ENCODE measurements at places on chromosomes 7 and 10.

GRCh38 chr10:76466836-76467503 is 1035.5 kb downstream of the LRMDA start:
- DNase-seq, result no peak

DNA sequence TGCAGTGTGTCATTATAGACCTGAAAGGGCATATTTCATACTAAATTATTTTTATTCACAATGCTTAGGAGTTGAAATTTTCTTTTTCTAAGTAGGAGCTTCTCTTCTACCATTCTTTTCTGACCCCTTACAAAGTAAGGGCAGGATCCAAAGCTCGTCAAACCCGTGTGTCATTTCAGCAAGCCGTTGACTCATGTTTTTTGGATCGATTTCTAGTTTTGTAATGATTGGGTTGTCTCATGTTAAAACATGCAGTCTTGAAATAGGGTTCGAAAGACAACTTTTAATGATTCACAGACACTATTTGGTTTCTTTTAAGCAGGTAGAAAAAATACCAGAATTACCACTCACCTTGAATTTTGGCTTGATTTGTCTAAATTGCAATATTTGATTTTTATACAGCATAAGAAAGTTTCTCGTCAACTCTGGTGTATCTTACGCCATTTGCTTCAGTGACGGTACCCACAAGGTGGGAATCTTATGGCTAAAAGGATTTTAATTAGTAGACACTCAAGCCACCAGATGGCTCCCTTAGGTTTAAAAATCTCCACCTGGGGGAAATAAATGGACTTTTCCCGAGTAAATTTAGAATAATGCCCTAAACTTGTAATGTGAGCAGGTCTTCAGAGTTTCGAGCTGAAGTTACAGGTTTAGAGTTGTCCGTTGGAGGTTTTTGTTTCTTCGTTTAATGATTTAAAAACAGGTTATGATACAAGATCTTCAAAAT is 283.4 kb downstream of the CCDC3 start:
- DNase-seq, result no peak

- no peak for DNase-seq
These were observed 255.8 kb downstream of the ABCA13 start for GRCh38 chr7:48426966-48427555.

DNA sequence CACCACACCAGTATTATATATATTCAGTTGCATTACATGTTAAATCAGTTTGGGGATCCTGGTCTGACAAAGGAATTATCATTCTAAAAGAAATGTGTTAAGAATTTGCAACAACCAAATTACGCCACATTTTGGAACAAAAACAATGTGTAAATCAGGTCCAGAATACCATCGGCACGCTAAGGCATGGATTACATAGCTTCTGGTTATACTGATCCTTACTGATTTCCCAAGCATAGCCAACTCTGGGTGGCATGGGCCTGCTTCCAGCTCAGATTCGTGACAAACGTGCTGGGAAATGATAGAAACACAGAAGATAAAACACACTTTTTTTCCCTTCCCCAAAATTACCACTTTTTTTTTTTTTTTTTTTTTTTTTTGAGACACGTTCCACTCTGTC is 660.0 kb downstream of the SORCS1 start:
- DNase-seq, result no peak

DNA sequence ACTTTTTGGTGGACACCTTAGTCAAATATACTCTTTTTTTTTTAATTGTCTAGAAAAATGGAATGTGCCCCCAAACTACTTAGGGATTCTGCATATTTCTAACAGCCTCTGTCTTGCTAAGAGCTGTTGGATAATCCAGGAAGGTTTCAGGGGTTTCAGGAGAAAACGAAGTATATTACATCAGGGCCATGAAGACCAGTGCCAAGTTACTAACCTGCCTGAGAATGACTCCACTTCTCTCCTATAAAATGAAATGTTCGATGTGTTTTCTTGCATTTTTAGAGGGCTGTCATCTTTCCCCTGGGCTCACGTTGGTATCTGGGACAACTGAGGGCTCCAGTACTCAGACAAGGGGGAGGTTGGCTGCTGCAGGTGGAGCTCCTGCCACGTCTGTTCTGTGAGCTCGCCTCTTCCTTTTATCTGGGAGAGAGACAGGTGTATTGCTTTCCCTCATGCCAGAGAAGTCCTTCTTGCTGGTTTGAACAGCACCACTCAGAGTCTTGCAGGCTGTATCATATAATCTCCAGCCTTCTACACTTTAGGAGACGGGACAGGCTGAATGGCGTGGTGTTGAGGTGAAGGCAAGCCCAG is 71.3 kb downstream of the CAMK1D start:
- DNase-seq, result no peak

DNA sequence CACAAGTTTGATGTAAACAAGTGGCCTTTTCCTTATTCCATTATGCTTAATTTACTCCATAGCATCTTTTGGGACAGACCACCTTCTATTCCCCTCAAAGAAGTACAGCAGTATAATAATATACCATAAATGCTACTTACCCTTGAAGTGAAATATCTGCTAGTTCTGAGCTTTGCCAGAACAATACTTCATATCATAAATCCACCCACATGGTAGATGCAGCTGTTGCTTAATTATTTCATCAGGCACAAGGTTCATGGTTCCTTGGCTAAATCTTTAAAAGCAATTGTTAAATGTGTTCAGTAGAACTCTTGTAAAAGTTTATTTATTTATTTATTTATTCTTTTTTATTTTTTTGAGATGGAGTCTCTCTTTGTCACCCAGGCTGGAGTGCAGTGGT is 32.9 kb downstream of the CSTF2T start:
- DNase-seq, result no peak

GRCh38 chr10:78899996-78900714 is 168.6 kb upstream of the ZMIZ1 start:
- no peak for DNase-seq

DNA sequence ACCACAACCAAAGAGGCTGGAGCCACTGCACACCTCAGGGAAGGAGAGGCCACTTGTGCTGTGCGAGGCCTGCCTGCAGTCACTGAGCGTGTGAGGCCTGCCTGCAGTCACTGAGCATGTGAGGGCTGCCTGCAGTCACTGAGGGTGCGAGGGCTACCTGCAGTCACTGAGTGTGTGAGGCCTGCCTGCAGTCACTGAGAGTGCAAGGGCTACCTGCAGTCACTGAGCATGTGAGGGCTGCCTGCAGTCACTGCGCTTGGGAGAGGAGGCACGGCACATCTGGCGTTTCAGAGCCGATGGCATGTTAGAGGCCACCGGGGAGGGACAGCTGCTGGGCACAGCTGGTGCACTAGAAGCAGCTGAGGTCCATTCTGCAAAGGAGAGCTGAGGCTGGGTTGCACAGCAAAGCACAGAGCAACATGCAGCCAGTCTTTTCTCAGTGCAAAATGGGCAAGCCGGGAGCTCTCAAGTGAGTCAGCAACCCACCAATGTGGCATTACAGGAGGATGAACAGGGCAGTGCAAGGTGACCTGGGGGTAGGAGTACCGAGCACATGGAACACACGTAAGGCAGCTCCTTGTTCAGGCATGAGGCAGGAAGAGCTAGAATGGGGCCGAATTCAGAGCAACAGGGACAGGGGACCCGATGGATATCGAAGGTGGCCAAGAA is 540.1 kb downstream of the PTPRN2 start:
- no peak for DNase-seq

GRCh38 chr10:29992914-29993313 is 66.5 kb downstream of the JCAD start:
- DNase-seq, result no peak

- DNase-seq, result no peak
These were observed 246.3 kb upstream of the VWC2 start for GRCh38 chr7:49527182-49527581.

GRCh38 chr10:79904671-79905321 is 44.1 kb downstream of the SFTPD start:
- DNase-seq, result no peak

DNA sequence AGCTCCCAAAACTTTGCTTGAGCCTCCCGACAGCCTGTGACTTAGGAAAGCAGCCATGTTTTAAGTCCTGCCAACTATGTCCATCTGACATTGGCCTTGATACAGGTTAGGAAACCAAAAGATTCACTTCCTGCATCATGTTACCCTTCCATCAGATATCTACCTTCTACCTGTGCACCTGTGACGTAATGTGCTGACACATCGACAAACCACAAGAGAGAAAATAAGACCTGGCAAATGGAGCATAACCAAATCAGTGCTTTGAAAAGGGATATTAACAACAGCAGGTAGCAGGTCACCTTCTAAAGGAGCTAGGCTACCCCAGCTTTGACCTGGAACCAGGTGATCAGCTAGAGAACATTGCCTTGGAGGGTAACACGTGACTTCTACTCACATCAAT is 14.8 kb upstream of the PRR15 start:
- no peak for DNase-seq

DNA sequence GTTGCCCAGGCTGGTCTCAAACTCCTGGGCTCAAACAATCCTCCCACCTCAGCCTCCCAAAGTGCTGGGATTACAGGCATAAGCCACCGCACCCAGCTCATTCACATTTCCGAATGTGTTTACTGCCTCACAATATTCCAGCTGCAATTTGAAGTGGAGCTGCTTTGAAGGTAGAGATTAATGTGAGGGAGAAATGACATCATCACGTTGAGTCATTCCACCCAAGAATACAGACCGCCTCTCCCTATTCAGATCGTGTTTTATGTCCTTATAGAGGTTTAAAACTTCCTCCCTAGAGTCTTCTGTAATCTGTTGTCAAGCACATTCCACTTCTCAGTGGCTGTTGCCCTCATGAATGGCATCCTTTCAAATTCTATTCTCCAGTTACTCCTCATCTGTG is 100.4 kb upstream of the PDGFA start:
- no peak for DNase-seq

DNA sequence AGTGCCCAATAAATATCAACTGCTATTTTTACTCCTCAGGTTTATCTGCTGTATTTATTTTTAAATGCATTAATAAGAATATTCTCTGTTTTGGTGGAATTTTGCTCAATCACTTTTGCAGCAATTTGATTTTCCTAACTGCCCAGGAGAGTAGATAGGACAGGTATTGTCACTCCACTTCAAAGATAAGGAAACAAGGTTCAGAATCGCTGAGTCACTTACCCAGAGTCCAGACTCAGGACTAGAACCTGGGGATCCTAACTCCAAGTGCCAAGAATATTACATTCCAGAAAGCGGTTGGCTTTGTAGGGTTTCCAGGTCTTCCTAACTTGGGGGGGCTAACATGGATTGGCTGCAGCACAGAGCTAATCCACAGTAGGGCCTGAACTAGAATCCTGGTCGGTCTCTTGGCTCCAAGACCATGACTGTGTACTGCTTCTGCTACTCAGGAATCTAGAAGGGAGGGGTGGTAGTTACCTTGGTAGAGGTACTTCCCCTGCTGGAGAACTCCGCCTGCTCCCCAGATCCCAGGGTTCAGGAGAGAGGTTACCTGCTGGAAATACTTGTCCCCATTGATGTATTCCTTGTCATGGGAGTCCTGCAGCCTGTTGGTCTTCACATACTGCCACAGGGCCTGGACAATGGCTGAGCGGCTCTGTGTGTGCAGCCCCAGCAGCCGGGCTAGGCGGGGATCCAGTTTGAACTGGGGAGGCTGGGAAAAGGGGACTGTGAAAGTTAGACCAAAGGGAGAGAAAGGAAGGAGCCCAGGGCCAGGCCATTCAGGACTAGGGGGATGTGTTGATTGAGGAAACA is 7.3 kb downstream of the SMARCD3 start:
- no peak for DNase-seq

- no peak for DNase-seq
These were observed 548.0 kb downstream of the MAGI2 start for GRCh38 chr7:78905436-78905835.

GRCh38 chr10:1280466-1281404 is 224.6 kb downstream of the WDR37 start:
- DNase-seq, result no peak

- DNase-seq, result peak; percentile 21
These were observed 8.6 kb downstream of the WNT16 start for GRCh38 chr7:121337398-121337797.

- no peak for DNase-seq
These were observed 31.7 kb upstream of the OPALIN start for GRCh38 chr10:96390460-96390864.

DNA sequence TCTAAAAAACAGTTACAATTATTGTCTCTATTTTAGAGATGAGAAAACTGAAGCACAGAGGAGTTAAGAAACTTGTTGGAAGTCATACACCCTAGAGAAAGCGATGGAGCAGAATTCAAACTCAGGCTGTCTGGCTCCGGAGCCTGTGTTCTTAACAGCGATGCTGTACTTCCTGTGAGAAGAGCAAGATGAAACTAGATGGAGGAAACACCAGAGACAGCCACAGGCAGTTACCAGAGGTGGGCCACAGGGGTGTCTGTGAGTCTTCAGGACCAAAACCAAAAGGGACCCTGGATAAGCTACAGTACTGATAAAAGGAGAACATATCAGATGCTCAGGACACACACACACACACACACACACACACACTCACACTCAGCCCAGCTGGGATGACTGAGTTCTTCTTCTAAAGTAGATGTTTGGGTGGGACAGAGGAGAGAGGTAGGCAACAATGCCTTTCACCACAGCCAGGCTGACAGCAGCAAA is 289.2 kb downstream of the FZD1 start:
- no peak for DNase-seq

GRCh38 chr7:12601302-12601869 is 30.9 kb downstream of the SCIN start:
- no peak for DNase-seq

GRCh38 chr10:111511751-111512150 is 434.9 kb downstream of the ADRA2A start:
- no peak for DNase-seq

DNA sequence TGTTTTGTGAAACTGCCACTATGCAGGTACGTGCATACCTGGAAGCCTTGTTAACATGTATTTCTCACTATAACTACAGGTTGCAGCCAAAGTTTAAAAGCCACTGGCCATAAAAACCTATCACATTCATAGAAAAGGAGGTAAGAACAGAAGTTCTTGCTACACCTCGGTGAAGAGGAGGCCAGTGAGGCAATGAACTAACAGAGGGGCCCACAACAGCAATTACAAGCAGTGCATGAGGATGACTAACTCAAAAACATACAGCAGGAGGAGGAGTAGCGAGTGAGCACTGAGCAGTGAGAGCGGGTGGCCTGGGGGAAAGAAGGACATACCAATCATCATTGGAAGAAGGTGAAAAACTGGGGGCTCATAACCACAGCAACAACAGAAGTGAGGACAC is 51.6 kb downstream of the NUDCD3 start:
- no peak for DNase-seq

GRCh38 chr7:143399151-143399550 is 9.5 kb downstream of the EPHA1 start:
- DNase-seq, result no peak

DNA sequence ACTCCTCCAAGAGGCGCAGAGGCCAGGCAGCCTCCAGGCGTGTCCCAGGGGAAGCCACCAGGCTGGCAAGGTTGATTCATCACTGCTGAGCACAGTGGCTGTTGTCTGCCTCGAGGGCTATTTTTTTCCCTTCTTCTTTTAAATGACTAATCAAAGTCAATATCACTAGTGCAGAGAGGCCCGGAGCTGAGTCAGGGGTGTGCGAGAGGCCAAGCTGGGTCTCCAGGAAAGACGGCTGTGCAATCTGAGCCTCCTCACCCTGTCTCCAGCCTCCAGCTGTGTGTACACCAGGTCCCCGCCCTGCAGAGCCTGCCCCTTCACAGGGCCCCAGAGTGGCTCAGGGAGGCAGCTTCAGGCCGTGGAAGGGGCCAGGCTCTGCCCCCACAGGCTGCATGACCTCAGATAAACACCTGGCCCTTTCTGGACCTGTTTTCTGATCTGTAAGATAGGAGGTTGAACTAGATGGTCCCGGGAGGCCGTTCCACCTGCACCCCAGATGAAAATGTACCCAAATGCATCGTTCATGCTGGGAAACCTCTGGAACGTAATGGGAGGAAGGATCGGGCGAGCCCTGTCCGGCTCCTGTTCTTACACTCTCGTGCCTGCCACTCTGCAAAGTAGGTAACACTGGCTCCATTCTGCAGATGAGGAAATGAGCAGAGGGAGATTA is 3.7 kb downstream of the STX1A start:
- no peak for DNase-seq
